Activated naive CD8-positive, alpha-beta T cell treated with anti-CD3 and anti-CD28 coated beads, Interleukin-2, amount 10 ng/mL, durations not matched to agents 7 days and 5 days (primary cell): ENCODE measurements at places on chromosomes 11 and 22.
A peak's percentile ranks its signal among the peaks of the same experiment; 100 is the strongest.

DNA sequence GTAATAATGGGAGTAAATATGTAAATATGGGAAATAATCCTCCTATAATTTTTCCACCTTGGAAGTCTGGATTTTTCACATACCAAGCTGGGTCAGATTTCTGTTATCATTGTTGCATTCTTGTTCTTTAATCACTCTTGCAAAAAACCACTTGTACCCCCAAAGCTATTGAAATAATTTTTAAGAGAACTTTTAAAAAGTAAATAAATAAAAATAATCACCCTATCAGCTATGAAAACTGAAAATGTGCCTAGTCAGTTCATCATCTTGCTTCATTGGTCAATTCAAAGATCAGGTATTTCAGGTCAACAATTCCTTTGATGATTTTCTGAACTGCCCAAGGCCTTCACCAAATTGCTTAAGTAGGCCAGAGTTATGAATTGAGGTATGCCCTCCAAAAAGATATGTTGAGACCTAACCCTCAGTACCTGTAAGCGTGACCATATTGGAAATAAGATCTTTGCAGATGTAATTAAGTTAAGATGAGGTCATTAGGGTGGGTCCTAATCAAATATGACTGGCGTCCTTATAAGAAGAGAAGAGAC, 95.8 kb downstream of the PIWIL4 start:
- no peak overlapping the region for H3K27ac ChIP-seq
- peaks cover 26% of the 10 kb centered on the region for H3K27me3 ChIP-seq
- DNase-seq: no peak
- H3K4me3 ChIP-seq: no peak overlapping the region

DNA sequence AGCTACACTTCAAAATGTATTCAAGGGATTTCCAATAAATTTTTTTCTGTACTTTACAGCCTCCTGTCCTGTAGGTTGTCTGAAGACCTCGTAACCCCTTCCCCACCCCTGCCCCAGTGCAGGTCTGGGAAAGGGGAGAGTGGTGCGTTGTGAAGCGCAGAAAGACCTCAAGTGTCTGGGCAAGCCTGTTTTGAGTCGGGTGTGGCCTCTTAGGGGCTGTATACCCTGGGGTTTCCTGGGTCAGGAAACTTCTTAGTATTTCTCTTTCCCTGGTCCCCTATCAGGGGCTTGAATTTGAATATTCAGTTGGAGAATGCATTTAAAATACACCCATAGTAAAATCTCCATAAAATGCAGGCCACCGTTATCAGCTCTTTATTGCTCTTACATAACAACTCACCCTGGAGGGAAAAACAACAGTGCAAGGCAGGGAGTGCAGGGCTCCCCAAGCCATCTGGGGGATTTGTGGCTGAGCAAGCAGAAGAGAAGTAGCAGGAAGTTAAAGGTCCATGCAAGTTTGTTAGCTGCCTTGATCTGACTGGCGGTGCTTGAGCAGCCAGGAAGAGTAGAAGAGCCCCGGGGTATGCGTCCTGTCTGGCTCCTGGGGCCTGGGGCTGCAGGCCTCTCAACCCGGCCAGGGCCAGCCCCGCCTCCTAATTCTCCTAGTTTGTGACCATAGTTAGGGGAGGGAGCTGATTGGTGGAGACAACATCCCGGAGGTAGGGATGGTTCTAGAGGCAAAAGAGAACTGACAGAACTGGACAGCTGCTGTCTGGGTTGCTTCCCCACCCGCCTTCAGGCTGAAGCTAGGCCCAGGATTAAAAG, 25.7 kb downstream of the ARHGAP1 start:
- H3K4me3 ChIP-seq: peak overlapping the region; percentile 52
- H3K36me3 ChIP-seq: peaks cover 30% of the 10 kb centered on the region
- peak overlapping the region; percentile 92 for H3K27ac ChIP-seq
- DNase-seq: no peak

GRCh38 chr22:48432781-48433518, 1394.7 kb downstream of the BRD1 start:
- H3K27ac ChIP-seq: no peak overlapping the region
- H3K36me3 ChIP-seq: no peaks in the 10 kb centered on the region
- H3K4me3 ChIP-seq: no peak overlapping the region
- no peak for DNase-seq

DNA sequence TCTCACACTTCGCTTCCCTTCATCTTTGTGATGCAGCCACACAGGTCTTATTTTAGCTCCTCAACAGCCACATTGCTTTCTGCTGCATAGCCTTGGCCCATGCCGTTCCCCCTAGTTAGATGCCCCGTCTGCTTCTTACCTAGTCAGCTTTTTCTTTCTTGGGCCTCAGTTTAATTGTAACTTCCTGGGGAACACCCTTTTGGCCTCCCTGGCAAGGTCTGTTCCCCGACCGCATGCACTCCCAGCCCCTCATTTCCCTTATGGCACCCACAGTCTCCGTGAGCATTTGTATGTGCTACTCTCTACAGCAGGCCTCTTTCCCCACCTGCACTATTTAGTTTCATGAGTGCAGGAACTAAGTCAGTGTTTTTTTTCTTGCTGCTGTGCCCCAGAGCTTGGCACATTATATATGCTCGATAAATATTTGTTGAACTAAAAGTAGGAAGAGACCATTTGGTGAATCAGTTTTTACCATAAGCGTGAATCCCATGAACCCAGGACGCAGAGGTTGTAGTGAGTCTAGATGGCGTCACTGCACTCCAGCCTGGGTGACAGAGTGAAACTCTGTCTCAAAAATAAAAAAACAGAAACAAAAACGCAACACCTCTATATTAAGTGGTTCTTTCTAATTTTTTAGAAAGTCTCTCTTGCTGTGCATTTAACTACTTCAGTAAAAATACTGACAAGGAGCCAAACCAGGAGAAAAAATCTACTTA, 38.5 kb downstream of the TNRC6B start:
- peaks cover 68% of the 10 kb centered on the region for H3K4me1 ChIP-seq
- peaks cover 22% of the 10 kb centered on the region for H3K36me3 ChIP-seq
- peak overlapping the region; percentile 77 for H3K27ac ChIP-seq
- no peaks in the 10 kb centered on the region for H3K27me3 ChIP-seq

DNA sequence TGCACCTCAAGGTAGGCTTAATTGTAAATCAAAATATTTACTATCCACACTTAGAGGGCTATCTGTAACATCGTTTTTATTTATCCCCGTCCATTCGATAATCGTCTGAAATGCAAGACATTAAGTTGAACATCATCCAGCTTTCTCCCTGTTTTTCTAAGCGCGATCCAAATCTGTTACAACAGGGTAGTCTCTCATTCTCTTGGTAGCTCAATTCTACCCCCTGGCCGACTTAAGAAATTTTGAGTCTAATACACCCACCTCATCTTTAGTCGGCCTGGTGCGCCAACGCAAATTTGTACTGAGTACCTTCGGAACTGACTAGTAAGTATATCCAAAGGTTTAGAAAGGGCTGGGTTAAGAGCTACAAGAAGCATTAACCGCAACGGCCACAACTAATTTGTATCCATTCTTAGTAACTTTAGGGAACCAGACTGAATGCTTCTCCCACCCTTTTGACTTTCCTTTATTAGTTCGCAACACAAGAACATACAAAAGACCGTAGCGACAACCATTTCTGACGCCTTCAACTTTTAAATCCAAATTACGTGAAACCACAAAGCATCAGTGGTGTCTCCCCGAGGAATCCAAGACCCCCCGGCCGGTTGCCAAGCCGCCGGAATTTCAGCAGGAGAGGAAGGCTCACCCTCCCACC, 1.0 kb upstream of the ZNF143 start:
- peak overlapping the region; percentile 95 for H3K27ac ChIP-seq
- DNase-seq: no peak
- peaks cover 3% of the 10 kb centered on the region for H3K36me3 ChIP-seq
- H3K27me3 ChIP-seq: no peaks in the 10 kb centered on the region
- H3K4me3 ChIP-seq: peak overlapping the region; percentile 95

DNA sequence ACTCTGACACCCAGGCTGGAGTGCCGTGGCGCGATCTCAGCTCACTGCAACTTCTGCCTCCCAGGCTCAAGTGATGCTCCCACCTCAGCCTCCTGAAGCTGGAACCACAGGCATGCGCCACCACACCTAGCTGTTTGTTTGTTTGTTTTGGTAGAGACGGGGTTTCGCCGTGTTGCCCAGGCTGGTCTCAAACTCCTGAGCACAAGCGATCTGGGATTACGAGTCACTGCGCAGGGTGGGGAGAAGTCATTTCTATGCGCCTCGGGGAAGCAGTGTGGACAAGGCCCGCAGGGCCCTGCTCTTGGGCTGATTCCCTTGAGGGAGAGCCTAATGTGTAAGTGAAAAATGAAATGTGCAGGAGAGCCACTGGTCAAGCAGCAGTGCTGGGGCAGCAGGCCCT, 19.6 kb upstream of the SEPTIN5 start:
- no peak for DNase-seq
- peaks cover 4% of the 10 kb centered on the region for H3K27me3 ChIP-seq
- no peak overlapping the region for H3K27ac ChIP-seq
- no peaks in the 10 kb centered on the region for H3K4me1 ChIP-seq

GRCh38 chr22:21698430-21699329, 32.9 kb downstream of the PPIL2 start:
- no peak overlapping the region for H3K27ac ChIP-seq
- no peak for DNase-seq
- peaks cover 7% of the 10 kb centered on the region for H3K36me3 ChIP-seq
- H3K4me1 ChIP-seq: peaks cover 6% of the 10 kb centered on the region

DNA sequence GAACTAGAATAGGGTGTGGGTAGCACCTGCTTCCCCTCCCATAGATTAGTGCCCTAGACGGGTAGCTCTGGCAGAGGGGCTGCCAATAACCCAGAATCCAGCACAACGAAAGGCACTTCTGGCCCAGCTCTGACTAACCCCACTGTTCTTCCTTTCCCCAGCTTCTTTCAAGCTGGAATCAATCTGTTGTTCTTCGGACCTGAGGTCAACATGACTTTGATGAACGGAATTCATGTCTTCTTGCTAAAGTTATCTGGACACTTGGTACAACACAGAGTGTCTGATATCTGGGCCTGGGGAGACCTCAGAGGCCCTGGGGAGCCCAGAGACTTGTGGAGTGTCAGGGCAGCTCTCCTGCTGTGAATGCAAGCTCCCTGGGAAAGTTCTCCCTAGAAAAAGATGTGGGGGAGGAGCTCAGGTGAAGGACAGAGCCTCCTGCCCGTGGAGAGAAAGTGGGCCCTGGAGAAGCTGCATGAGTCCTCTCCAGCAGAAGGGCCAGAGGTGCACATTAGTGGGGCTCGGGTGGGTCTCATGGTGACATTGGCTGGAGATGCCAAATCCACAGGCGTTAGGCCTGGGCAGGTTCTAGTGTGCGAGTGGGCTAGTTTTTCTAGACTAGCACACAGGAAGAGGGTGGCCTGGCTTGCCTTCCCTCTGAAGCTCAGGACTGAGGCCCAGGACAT, 6.3 kb downstream of the KCNJ11 start:
- H3K27me3 ChIP-seq: peaks cover 6% of the 10 kb centered on the region
- peaks cover 4% of the 10 kb centered on the region for H3K36me3 ChIP-seq
- H3K4me1 ChIP-seq: peaks cover 4% of the 10 kb centered on the region
- H3K27ac ChIP-seq: no peak overlapping the region
- no peak for DNase-seq

GRCh38 chr22:24523873-24524272, 28.7 kb downstream of the UPB1 start:
- H3K4me3 ChIP-seq: no peak overlapping the region
- no peaks in the 10 kb centered on the region for H3K27me3 ChIP-seq
- H3K4me1 ChIP-seq: peaks cover 19% of the 10 kb centered on the region

DNA sequence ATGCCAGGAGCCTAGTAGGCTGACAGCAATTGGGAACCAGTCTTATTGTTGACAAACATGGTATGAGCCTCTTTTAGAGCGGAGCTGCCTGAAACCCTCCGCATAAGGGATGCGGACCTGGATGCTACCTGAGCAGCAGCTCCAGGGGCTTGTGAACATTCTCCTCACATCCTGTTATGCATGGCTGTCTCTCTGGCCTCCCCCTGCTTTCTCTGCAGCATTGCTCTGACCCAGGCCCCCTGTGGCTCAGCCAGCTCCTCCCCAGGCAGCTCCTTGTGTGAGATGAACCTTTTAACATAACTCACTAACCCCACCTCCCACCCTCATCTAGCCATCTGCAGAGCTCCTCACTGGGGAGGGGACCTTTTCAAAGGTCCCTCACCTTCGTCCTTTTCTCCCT, 6.0 kb downstream of the BMAL1 start:
- no peak for DNase-seq
- H3K27me3 ChIP-seq: no peaks in the 10 kb centered on the region
- H3K27ac ChIP-seq: no peak overlapping the region
- no peak overlapping the region for H3K4me3 ChIP-seq

- no peak for DNase-seq
- H3K27me3 ChIP-seq: peaks cover 16% of the 10 kb centered on the region
- no peaks in the 10 kb centered on the region for H3K4me1 ChIP-seq
- no peaks in the 10 kb centered on the region for H3K36me3 ChIP-seq
- no peak overlapping the region for H3K27ac ChIP-seq
These were observed 35.8 kb upstream of the MYOD1 start for GRCh38 chr11:17683377-17684161.

DNA sequence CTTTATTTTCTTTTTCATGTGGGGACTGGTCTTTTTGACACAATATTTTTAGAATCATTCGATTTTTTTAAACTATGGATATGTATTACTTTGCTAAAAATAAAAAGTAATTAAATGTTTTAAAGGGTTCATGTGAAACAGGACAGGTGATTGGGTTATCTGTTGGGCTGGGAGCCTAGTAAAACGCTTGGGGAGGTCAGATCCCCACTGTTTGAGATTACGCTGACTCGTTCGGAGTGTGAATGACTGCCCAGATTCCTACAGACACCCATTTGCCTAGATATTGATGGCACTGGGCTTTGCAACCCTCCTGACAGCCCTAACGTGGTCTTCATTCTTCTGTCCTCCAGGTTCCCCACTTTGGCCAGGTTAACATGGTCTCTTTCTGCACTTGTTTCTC, 62.9 kb upstream of the UBASH3B start:
- H3K27me3 ChIP-seq: peaks cover 37% of the 10 kb centered on the region
- DNase-seq: no peak
- no peak overlapping the region for H3K27ac ChIP-seq
- no peak overlapping the region for H3K4me3 ChIP-seq
- H3K4me1 ChIP-seq: no peaks in the 10 kb centered on the region

DNA sequence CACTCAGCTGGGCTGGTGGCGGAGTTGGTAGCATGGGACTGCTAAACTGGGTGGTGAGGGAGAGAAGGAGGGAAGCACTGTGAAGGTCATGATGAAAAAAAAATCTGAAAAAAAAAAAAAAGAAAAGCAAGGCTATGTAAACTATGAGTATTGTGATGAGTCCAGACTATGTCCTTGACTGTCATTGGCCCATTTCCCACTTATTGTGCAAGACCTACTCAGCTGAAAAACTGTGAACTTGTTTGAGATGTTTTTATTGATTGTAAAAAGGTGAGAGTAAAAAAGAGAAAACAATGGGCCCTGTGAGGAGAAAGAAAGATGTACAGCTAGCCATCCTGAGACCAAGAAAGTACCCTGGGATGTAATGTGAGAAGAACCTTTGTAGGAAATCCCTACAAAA, 798.4 kb upstream of the TENM4 start:
- no peaks in the 10 kb centered on the region for H3K36me3 ChIP-seq
- H3K27me3 ChIP-seq: no peaks in the 10 kb centered on the region
- no peak for DNase-seq
- H3K4me3 ChIP-seq: no peak overlapping the region

- DNase-seq: no peak
- H3K36me3 ChIP-seq: no peaks in the 10 kb centered on the region
- H3K27ac ChIP-seq: no peak overlapping the region
- peaks cover 4% of the 10 kb centered on the region for H3K27me3 ChIP-seq
- H3K4me3 ChIP-seq: no peak overlapping the region
These were observed 15.7 kb upstream of the TENM4 start for GRCh38 chr11:79456501-79456900.

- H3K27me3 ChIP-seq: no peaks in the 10 kb centered on the region
- DNase-seq: no peak
- H3K4me3 ChIP-seq: no peak overlapping the region
These were observed 223.7 kb downstream of the DSCAML1 start for GRCh38 chr11:117573326-117573725.
